ENCODE measurements at places on chromosomes 7 and 10.

DNA sequence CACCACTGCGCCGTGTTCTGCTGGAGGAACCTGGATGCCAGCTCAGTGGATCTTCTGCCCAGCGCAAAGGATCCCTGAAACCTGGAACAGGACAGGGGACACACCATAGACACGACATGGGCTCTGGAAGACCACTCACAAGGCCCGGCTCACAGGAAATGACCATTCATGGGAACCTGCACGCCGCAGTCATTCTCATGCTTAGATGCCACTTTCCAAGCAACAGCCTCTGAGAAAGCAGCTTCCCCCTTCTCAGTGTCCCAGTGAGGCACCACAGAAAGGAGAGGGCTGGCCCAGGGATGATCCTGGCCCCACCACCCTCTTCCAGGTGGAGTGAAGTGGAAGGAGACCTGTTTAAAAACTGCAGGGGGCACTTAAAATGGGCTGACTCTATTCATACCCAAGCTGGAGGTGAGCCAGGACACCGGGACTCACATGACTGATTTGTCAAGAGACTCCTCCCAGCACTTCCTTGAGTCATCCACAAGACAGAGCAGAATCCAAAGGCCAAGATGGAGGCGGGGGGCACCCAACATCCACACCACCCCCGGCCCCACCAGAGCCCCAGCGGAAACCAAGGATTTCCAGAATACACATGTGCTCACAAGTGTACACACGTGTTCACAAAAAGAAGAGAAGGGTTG, 11.2 kb downstream of the CTBP2 start:
- no peak for DNase-seq

GRCh38 chr7:94301024-94301586, 93.6 kb upstream of the COL1A2 start:
- DNase-seq, result no peak

DNA sequence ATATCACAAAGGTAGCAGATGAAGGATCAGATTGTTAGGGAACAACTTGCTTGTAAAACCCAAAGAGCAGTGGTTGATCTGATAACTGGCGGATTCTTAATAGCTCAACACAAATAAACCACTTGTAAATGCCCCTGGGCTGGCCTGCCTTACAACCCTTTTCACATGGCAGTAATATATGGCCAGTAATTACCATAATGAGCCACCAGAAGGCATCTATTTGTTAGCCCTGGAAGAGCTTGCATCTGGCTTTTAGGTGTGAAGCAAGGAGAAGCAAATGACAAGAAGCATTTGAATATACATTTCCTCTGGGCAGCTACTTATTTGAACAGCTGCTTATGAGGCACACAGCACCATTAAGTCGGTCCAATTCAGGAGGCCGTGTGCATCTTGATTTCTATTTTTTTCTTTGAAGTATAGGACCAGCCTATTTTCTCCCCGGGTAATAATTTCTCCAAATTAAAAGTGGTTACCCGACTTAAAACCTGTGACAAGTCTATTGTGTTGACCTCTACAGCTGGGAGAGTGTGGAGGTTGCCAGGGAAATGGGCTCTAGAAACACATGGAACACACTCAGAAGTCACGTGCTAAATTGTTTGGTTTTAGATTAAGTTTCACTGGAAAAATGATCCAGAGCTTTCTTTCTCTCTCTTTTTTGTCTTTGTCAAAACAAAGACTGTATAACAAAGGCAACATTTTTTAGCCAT, 113.4 kb downstream of the SEM1 start:
- no peak for DNase-seq

DNA sequence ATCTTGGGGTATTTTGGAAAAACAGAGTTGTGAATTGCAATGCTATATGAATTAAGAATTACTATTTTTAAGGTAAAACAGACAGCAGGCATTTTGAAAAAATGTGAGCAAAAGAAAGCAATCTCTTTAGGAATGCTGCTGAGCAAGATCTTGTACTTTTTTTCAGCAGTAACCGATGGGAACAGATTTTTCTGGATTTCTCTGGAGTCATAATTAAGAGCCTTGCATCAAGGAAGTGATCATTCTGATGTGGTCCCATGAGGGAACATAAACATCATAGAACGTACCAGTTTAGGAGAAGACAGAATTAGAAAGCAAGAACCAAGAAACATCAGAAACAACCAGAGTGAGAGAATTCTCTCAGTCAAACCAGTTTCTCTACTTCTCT, 157.0 kb upstream of the AGR3 start:
- DNase-seq, result no peak

GRCh38 chr10:103776878-103777591, 78.3 kb downstream of the SH3PXD2A start:
- DNase-seq, result no peak

- no peak for DNase-seq
These were observed 4.8 kb upstream of the GNAI1 start for GRCh38 chr7:80129785-80130184.

DNA sequence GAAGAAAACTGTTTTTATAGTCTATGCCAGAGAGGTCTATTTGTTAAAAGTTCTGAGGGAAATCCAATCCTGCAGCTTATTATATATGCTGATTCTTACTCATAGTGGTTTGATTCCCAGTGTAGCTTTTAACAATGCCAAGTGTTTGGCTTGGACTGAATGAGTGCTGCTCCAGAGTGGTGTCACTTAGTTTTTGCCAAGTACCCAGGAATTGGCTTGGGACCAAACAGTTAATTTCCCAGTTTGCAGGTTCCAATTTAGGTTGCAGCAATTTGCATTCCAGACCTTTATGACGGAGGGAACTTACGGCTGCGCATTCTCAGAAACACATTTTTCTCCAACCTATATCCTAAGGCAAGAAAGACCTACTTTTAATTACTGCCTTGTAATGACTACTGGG, 32.4 kb downstream of the NSUN6 start:
- DNase-seq, result no peak

DNA sequence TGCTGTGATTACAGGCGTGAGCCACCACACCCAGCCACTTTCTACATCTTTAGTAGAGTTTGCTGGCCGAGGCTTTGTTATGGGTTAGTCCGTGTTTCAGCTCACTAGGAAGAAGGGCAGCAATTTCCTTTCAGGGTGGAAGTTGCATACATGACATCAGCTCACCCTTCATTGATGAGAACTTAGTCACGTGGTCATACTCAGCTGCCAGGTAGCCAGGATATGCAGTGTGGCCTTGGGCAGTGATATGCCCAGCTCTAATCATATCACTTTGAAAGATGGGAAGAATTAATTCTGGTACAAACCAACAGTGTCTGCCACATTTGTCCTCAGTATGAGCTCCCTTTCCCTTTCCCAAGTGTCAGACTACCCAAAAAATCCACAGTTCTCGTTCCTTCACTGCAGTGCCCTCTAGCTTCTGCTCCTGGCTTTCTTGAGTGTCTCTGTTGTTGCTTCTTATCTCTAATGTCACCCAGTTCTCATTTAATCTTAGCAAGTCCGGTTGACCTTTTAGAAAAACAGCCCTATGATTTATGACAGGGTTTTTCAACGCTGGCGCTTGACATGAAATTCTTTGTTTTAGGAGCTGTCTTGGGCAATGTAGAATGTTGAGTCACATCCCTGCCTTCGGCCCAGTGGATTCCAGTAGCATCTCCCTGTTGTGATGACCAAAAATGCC, 108.7 kb upstream of the ITGB1 start:
- no peak for DNase-seq

DNA sequence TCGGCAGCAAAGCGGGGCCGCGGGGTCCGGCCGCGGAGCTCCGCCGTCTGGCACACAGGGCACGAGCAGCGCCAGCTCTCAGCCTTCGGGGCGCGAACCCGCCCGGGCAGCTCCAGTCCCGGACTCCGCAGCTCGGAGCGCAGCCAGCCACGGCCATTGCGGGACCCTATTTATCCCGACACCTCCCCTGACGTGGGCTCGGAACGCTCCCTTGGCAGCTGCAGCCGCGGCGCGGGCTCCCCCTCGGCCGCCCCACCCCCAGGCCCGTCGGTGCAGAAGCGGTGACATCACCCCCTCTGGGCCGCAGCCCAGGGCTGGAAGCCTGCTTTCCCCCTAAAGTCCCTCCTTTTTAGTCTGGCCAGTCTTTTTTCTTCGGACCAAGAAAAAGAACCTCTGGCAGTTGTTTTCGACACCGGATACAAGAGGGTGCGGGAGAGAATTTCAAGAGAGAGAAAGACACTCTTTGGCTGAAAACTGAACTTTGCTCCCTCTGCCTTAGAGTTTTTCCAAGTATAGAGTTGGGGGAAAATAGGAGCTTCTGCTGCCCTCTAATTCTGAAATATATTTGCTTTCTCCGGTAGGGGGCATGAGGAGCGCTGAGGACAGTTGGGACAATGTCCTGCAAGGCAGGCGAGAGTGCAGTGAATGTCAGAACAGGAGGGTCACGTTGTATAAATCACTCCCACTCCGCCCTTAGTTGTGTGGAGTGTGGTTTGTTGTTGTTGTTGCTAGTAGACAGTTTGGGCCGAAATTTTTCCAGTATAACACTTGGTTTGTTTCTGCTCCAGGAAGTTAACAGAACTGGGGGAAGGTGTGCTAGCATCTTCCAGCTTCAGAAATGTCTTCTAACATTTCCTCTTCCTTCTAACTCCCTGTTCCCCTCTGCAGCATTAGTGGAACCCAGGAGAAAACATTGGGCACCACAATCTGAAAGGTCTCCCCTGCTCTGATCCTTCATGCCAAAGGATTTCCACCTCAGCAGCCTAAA, at the start of gene SFRP4:
TSS of gene SFRP4 (minus strand) at position 145 of the 988 bp plus-strand sequence. CDS start 280 bp downstream, outside the sequence.
- no peak for DNase-seq

DNA sequence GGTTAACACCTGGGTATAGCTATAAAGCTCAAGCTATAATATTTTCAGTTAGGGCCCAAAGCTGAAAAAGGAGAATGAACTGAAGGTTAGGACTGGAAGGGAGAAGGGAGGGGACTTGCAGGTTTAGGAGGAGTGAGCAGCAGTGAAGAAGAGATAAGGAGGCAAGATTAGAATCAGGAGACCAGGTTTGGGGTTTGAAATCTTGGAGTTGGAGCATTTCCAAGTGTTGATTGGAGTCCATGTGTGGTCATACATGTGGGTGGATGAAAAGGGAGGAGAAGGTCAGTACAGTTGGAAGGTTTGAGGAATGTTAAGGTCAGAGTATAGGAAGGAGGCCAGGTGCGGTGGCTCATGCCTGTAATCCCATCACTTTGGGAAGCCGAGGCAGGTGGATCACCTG, 8.6 kb upstream of the ANLN start:
- no peak for DNase-seq

DNA sequence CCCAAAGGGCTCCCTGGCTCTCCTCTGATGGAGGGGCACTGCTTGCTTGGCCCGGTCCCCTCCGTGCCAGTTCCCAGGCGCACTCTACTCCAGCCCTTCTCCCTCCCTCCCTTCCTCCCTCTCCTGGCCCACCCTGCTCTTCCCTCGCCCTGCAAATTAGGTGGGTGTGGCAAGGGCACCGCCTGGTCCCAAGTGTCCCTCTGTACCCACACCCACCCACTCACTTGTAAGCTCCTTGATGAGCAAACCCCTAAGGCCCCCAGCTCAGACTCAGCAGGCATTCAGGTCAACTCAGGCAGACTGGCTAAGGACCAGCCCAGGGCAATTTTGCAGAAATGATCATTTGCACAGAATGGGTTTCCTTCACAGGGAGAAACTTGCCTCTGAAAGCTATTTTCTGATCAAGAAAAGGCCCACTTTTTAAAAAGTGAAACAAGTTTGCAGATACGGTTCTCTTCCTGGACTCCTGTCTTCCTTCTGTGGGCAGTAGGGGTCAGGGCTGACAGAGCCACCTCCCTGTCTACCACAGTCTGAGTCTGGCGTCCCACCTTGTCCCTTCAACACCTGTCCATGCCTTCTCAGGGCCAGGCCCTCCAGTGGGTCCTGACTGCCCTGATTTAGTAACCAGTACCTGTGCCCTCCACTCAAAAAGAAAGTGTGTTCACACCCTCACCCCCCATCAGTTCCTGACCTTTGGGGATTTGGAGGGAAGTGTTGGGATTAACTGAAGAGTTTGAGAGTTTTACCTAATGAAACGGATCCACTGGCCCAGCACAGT, 28.3 kb downstream of the C10orf71 start:
- no peak for DNase-seq
